ENCODE measurements at places on chromosomes 16 and 17.

DNA sequence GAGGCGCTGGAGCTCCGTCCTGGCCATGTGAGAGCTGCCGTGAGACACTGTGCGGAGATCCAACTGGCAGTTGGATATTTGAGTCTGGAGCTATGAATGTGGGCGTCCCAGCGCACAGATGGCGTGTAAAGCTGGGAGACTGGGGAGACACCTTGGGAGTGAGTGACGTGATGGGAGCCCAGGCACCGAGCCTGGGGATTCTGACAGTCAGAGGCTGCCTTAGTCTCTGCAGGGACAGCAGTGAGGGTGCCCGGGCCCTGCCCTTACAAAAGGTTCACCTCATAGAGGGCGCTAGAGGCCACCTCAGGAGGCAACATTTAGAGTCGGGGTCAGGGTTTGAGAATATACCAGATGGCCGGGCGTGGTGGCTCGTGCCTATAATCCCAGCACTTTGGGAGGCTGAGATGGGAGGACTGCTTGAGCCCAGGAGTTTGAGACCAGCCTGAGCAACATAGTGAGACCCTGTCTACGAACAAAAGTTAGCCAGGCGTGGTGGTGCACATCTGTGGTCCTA, 194.1 kb upstream of the GSE1 start:
- DNase-seq, result no peak

DNA sequence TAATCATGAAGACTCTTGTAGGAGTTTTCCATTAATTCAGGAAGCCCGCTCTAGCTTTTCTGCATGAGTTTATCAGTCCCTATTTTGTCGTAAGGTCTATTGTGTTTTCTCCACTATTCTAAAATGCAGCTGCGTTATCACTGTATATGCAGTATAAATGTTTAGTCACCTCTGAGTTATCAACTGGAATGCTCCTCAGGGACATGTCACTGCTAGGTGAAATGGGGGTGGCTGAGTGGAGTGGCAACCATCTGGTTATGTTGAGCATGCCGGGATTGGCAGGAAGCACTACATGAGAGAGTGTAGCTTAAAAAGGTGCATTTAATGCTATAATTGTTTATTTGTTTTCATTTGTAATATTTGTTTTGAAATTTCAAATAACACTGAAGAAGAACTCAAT, 285.2 kb upstream of the ELAC2 start:
- no peak for DNase-seq

DNA sequence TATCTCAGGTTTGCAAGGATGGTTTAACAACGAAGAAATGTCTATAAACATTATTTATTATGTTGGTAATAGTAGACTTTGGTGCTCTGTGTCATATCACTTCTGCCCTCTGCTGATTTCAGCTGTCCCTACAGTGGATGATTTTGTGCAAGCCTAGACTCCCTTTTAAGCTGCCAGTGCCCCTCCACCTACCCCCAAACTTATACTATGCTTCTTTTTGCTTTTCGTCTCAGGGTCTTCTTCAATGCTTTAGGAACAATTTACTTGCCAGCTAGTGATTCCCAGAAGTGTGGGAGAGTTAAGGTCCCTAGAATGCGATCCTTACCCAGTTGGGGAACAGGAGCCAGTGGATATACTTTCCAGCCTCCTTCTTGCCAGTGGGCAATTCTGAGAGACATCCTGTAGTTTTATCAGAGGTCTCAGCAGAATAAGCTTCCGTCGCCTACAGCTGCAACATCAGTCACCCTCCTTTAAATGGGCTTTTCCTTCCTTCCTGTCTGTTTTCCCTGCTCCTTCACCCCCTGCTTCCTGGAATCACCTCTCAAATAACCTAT, 4.1 kb downstream of the ICAM2 start:
- no peak for DNase-seq

DNA sequence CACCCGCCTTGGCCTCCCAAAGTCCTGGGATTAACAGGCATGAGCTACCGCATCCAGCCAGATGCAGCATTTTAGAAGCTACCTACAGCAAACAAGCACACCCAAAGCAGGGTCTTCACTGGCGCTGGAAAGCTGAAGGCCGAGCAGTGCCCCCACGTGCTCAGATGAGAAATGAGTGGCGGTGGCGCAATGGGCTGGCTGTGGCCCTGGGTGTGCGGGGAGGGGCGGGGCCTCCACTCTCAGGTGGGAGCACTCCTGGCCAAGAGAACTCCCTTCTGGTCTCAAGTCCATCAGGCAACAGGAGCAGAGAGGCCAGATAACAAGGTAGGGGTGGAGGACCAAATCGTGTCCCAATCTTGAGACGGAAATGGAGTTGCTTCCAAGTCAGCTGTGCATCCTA, 12.1 kb downstream of the TMEM11 start:
- DNase-seq, result no peak

- peak; percentile 57 for DNase-seq
These were observed 24.9 kb downstream of the ACTG1 start for GRCh38 chr17:81487487-81488275.

DNA sequence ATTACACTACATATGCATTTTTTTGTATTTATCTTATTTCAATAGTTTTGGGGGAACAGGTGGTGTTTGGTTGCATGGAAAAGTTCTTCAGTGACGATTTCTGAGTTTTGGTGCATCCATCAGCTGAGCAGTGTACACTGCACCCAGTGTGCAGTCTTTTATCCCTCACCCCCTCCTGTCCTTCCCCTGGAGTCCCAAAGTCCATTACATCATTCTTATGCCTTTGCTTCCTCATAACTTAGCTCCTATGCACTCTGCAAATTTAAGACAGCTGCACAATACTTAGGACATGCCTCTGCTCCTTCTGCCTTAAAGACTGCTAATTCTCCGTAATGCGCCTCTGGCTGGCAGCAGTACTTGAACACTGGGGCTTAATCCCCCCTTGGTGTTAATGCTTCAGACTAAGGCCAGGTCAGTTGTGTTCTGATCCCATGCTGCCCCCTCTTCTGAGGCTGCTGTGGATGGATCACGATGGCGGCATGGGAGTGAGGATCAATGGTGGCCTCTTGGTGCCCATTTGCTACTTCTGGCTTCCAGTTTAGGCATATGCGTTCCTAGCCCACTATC, 146.2 kb downstream of the PARN start:
- DNase-seq, result no peak

DNA sequence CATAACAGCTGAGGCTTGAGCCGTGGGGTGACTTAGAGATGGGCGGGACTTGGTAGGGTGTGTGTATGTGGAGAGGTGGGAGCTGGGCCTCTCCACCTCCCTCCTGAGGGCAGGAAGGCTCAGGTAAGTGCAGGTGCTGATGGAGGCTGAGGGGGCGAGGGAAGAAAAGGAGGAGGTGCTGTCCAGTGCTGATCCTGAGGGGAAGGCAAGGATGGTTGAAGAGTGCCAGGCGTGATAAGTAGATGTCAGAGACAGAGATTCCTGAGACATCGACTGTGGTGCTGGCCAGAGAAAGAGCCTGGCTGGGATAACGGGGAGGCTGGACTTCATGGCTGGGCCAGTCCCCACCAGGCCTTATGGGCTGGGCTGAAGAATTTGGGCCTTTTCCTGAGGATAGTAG, 159.1 kb downstream of the SDK2 start:
- DNase-seq, result no peak

- no peak for DNase-seq
These were observed 320.2 kb downstream of the MAP2K6 start for GRCh38 chr17:69734656-69735055.

GRCh38 chr16:86681031-86681756, 102.8 kb downstream of the FOXL1 start:
- peak; percentile 69 for DNase-seq
